Right ventricle myocardium inferior (tissue), 1 donor: ENCODE measurements at places on chromosomes 6 and 20. TPM values are rescaled to one million over a fixed set of nuclear protein-coding genes. Genes with fewer than 3 reads are reported as not detected.

DNA sequence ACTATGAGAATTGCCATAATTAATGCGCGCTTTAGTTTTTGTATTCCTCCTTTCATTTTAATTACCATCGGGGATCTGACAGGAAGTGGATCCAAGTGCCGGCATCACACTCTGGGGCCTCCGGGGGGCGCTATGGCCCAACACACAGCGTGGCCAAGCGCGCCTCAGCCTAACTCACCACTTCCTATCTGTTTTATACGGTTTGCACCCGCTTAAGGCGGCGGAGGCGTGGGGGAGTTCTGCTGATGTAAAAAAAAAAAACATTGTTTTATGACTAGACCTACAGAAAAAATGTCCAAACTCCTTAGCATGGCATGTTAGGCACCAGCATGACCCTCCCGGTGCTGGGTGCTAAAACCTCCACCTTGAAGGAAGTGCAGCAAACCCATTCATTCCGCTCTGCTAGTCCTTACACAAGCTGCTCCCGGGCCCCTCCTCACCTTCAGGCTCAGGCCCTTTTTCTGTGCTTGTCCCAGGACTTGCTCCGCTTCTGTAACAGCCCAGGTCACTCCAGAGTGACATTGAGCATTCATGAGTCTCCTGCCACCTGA lies 4.5 kb upstream of the EBF4 start:
- DNase-seq: no peak

- DNase-seq: no peak
Observed at GRCh38 chr6:149895833-149896271, 2.1 kb downstream of the RAET1E start.

The TNNC2 gene
- total RNA-seq: not detected

DNA sequence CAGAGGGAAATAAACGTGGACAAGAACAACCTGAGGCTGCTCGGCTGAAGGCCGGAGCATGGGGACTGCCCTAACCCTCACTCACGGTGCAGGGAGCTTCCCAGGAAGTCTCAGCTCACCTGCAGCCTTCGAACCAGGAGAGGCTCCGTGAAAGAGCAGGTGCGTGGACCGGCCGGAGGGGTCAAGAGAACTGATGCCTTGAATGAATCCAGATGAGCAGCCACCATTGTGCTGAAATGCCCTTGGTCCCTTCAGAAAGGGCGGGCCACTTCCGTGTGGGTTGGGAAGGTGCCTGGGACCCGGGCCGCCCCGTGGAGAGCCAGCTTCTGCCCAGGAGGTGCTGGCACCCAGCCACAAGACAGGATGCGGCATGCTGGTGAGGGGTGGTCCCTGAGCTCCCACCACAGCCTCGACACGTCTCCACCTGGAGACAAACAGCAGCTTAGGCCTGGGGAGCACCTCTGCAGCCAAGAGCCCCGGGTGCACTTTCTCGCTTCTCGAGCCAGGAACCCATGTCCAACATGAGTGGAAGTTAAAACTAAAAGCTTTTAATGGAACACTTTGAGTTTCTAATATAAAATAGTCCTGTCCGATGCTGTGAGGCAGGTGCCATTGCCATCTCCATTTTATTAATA lies 83.5 kb downstream of the TTLL2 start:
- no peak for DNase-seq

GRCh38 chr20:8996817-8997512 lies 71.9 kb upstream of the PLCB4 start:
- DNase-seq: no peak

- no peak for DNase-seq
Observed at GRCh38 chr20:47818466-47818865, 33.2 kb upstream of the SULF2 start.

The ADGRB3 gene
- total RNA-seq: 1.7 TPM

The NKX2-2 gene
- total RNA-seq: not detected

DNA sequence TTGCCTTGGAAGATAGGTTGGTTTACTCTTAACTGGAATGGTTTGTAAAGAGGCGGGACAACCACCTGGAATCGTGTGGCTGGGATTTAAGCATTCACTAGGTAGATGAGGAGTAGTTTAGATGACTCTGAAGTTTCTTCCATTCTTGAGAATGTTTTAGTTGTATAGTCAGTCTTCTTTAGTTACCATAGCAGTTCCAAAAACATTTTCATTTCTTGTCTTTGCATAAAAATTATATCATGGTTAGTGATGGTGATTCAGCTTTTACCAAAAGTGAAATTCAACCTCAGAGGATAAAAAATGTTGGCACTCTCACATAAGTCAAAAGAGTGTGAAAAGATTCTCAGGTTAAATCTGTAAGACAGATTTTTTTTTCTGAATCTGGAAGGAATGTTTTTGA lies 70.3 kb downstream of the SMAP1 start:
- no peak for DNase-seq
